ENCODE measurements at places on chromosomes 7 and 10.

DNA sequence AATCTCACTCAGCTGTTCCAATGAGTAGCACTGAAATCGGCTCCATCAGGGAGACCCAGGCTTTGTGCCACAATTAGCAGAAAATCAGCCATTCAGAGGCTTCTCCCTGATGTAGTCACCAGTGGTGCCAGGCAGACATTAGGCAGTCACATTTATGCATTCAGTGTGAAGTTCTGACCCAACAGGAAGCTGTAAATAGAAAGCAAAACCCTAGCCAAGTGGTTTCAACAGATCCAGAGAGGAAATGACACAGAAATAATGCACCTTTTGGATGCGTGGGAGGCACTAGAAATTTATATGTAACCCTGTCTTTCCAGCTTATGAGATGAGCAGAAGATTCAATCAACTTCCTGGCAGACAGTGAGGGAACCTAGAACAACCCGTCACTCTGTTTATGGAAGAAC lies 186.4 kb downstream of the PDE1C start:
- no peak for DNase-seq

GRCh38 chr10:70106958-70107791 lies 25.4 kb downstream of the AIFM2 start:
- no peak for DNase-seq

DNA sequence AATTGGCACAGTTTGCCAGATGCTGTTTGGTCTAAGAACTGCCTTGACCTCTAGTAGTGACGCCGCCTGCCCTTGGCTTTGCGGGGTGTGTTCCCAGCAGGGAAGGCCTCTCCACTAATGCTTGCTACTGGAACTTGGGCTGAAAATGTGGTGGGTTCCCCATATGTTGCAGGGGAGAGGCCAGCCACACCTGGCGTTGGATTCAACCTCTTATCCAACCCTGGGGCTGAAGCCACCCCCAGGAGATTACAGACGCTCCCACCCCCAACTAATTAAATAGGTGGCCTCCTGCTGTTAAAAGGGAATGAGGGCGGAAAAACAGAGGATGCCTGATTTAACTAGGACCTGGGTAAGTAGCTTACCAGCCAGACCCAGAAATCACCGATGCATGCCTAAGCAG lies 19.2 kb upstream of the ATOH7 start:
- DNase-seq: no peak

DNA sequence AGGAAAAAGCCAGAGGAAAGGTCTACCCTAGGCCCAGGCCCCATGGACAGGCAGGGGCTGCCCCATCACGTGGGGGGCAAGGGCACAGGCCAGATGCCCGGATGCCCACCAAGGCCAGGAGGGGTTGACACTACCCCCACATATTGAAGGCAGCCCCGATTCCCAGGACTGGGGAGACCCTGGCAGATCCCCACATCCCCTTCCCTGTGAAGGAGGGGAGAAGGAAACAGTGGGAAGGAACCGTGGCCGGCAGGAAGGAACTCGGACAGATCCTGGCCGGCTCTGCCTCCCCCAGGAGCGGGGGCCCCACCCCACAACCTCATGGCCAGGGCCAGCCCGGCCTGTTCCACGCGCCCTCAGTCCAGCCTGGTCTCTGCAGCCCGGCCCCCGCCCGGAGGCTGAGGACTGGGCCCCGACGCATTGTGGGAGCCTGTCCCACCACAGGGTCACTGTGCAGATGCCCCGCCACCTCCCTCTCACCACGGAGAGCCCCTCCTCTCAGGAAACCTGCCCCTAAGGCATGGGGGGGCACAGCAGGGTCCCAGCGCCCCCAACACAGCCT lies 41.3 kb downstream of the PAPOLB start:
- no peak for DNase-seq

DNA sequence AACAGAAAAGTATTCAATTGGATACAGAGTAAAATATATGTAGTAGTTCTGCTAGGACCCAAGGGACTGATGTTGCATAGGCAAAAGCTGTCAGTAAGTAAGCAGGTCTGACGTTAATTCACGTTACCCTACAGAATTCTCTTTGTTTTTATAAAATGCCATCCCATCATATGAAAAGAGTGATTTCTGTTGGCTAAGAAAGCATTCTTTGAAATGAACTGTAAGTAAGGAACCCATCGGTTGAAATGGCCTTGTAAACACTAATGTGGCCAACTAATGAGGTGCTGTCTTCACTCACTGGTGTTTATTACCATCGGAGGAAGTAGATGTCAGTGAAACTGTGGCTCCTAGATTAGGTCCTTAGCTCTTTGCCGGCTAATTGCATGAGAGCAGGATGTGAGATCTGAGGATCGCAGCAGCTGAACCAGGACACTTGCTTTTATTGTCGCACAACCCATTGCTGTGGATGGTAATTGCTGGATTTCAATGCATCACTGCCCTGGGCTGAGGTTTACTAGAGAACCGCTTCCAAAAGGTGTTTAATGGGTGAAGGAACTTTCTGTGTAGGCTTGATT lies 49.5 kb downstream of the UBE3C start:
- DNase-seq: no peak

DNA sequence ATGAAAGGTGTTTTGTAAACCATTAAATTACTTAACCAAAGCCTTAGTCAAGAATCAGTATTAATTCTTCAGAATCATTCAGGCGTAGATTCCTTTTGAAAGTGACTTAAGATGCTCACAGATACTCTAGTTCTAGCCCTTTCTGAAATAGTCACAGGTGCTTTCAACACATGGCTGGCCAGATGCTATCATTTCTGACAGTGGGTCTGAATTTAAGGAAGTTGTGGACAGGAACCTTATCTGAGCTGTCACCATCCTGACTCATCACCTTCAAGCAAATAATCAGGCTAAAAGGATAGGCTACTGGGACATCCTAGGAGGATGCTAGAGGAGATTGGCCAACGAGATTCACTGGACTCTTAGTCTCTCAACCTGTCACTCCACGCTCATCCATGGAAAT lies 501.5 kb downstream of the LRMDA start:
- no peak for DNase-seq

GRCh38 chr7:20282959-20283358 lies 47.7 kb upstream of the ITGB8 start:
- DNase-seq: no peak

GRCh38 chr7:133095119-133095671 lies 13.3 kb upstream of the CHCHD3 start:
- no peak for DNase-seq

DNA sequence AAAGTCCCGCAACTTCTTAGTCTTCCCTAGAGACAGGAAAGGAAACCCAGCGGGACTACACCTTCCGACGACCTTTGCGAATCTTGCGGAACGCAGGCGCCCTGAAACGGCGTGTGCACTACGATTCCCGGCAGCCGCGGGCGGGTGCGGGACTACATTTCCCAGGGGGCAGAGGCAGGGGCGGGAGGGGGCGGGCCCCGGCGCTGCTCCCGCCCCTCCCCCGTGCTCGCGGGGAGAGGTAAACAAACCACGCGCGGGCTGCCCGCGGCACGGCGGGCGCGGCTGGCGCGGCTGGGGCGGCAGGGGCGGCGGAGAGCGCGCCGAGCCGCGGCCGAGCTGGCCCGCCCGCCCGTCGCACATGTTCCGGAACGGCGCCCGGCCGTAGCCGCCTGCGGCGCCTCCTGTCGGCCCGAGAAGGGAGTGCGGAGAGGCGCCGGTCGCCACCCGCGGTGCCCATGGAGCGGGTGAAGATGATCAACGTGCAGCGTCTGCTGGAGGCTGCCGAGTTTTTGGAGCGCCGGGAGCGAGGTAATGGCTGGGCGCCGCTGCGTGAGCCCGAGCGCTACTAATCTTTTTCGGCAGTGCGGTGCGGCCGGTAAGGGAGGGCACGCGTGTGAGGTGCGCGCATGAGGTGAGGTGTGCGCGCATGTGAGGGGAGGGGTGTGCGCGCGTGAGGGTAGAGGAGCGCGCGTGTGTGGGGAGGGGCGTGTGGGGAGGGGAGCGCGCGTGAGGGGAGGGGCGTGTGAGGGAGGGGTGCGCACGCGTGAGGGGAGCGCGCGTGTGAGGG lies 18.5 kb downstream of the MXI1 start:
- peak; percentile 70 for DNase-seq

- DNase-seq: no peak
These were observed 96.2 kb upstream of the MKI67 start for GRCh38 chr10:128222332-128222849.

DNA sequence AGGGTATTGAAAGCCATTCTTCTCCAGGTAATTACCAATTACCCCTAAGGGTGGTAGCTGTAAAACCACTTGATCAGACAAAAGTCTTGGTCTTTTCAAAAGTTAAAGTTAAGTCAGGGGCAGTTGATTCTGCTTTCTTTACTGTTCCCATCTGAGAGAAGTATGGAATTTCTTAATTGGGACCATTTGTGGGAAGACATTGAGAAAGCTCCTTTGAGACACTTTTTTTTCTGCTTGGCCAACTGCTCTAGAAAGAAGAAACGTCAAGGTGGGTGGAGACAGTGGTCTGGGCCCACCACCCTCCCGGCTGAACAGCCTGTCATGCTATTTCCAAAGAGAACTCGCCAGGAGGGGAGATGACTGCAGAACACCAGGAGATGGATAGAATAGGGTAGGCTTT lies 45.3 kb downstream of the WNT2 start:
- DNase-seq: no peak

- no peak for DNase-seq
These were observed 2.7 kb downstream of the EXOC6 start for GRCh38 chr10:92851003-92851402.

- DNase-seq: no peak
These were observed 5.1 kb downstream of the FZD8 start for GRCh38 chr10:35636956-35637355.

GRCh38 chr7:23230641-23231101 lies 15.9 kb upstream of the GPNMB start:
- no peak for DNase-seq

DNA sequence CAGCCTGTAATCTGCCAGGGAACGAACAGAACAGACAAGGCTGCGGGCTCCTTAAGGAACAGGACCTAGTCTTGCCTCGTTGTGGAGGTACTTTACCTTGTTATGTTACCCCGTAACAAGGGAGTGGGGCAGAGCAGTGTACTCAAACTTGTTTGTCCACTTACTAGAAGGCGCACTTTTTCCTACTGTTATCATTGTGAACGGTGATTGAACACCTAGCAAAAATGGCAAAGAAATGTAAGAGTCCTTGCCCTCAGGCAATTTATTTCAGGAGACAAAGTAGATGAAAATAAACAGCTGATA lies 620 bp upstream of the IMPDH1 start:
- no peak for DNase-seq

GRCh38 chr7:90269163-90269562 lies 24.2 kb downstream of the CFAP69 start:
- DNase-seq: no peak

DNA sequence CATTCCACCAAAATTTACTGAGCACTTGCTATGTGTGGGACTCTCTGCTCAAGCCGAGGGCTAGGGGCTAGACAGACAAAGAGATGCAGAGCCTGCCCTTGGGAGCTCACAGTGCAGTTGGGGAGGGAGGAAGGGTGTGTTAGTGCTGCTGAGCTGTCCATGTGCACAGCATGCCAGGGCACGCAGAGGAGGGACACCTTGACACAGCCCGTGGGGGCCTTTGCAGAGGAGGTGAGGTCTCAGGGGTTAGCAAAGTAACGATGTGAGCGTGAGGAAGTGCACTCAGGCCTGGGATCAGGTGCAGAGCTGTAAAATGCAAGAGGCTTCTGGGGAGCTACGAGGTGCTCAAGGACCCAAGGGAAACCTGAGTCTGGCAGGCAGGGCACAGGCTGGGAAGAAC lies 16.3 kb downstream of the PRKCQ start:
- DNase-seq: no peak

DNA sequence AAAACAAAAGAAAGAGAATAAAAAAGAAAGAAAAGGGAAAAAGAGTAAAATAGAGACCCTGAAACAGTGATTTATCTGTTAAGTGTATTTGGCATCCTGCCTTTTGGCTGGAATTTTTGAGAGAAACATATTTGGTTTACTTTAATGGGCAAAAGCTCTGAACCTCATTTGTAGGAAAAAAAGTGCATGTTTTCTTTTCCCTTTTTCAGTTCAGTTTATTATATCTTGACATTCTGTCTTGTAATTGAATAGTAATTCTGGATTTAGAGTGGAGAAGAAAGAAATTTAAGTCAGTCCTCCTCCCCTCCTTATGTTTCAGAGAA lies 69.5 kb downstream of the ARID5B start:
- DNase-seq: no peak

GRCh38 chr10:116866987-116867595 lies 17.8 kb downstream of the ENO4 start:
- DNase-seq: no peak

DNA sequence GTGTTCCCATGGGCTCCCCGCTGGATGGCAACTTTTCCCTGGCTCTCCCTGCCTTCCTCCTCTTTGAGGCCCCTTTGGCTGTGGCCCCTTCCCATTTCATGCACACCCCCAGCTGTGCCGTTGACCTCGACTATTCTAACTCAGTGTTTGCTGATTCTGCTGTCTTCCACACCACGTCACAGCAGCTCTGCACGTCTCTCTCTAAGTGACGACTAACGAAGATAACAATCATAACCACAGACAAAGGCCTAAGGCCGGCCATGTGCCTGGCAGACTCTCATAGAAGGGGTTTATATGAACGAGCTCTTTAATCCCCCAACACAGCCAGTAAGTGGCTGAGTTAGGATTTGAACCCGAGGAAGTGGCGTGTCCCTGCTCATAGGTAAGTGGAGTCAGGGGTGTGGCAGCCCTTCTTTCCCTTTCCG lies 151.5 kb upstream of the SHH start:
- DNase-seq: no peak

DNA sequence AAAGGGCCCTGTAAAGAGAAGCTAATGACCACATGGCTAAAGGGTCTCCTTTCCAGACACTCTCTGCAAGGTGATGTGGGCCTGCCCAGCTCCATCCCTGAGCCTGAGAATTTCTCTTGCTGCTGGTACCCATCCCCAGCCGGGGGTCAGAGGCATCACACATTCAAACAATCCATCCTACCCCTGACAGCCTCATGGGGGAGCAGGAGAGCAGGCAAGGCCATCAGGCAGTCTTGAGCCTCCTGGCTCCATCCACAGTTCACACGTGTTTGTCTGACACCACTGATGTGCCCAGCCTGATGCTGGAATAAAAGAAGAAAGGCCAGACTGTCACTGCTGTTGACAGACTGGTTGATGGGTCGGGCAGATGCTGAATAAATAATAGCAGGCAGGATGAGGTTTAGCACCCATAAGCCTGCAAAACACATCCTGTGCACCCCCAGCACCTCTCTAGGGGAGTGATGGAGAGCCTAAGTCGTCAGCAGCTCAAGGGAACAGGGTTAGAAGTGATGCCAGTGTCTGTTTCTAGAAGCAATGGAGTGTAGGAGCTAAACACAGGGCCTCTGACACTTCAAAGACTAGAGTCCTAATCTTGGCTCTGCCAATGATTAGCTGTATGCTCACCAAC lies 43.5 kb downstream of the TLL2 start:
- DNase-seq: no peak

Data from stimulated activated CD8-positive, alpha-beta memory T cell treated with anti-CD3 and anti-CD28 coated beads, Interleukin-7, amount 100 ng/mL, for 1 hour (primary cell).